ENCODE measurements at places on chromosomes 13 and 19.

DNA sequence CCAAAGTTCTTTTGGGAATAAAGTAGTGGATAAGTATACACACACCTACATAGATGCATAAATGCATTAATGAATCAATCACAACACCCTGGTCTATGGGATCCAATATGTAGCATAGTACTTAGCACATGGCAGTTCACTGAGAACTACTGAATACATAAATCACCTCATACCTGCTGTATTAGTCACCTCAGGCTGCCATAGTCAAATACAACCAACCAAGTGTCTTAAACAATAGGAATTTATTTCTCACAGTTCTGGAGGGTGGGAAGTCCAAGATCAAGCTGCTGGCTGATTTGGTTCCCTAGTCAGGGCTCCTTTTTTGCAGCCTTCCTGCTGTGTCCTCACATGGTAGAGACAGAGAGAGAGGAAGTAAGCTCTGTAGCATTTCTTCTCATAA is 228.2 kb downstream of the NHLRC3 start:
- DNase-seq = no peak

DNA sequence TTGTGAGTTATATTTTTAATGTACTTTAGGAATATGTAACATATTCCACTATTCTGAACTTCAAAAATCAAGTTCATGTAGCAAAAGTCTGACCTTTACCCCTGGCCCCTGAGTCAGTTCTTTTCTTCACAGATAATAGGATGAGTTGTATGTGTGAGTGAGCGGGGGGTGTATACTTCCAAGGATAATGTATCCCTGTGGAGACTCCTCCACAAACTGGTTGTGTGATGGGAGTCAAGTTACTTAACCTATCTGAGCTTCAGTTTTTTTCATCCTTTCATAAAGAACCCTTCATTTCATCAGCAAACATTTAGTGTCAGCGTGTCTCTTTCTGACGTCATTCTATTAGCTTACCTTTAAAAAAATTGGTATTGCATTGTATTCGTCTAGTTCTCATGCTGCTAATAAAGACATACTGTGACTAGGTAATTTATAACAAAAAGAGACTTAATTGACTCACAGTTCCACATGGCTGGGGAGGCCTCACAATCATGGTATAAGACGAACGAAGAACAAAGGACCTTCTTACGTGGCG is 288.1 kb upstream of the GPC6 start:
- DNase-seq = no peak

DNA sequence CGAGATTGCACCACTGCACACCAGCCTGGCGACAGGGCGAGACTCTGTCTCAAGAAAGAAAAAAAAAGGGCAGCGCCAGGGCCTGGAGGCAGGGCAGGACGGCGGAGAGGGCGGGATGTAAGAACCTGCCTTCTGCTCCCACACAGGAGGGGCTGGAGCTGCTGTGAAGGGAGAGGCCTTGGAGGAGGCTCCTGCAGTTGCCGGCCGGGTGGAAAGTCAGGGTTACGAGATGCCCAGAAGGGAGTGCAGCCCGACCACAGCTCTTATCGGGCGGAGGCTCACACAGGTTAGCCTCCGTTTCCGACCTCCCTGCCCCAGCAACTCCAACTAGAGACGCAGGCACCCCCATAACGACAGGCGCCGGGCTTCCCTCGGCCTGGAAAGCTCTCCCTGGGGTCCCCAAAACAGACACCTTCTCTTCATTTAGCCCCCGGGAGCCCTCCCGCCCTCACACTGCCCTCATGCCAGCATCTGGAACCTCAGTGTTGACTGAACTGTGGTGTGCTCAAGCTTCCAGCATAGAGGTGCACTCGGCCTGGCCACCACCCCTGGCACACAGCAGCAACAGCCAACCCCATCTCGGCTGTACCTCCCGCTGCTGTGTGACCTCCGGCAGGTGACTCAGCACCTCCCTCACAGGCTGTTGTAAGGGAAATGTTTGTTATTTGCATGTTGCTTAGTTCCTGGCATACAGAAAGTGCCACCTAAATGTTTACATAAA is 1.4 kb downstream of the PLPP2 start:
- DNase-seq = peak; percentile 66

DNA sequence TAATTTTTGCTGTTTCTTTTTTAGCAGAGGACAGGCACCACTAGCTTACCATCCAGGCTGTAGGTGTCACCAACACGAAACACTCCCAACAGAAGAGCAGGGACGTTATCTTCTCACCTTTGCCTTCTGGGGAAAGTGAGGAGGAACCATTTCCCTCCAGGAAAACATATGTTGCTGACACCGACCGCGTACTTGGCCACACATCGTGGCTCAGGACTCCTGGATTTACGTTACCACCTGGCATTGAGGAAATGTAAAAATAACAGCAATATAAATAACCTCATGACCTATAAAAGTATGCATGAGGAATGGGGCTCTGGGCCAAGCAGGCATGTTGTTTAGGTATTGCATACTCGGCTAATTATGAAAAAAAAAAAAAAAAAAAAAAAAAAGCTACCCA is 525.1 kb downstream of the MYO16 start:
- no peak for DNase-seq

GRCh38 chr19:18239303-18239702 is 13.1 kb upstream of the PDE4C start:
- DNase-seq = no peak

DNA sequence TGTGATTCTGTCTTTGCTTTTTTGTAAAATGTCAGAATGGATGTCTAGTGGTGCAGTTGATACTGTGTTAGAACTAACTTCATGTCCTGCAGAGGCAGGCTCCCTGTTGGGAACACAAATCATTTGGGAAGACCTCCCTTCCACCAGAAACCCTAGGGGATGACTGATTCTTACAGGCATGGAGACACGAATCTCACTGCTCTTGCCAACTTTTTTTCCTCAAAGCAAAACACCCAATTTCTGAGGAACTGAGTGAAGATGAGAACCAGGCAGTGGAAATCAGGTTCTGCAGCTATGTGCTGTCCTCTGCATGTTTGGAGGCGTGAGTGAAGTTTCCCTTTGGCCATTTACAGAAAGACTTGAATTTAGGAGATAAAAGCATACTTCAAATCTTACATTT is 87.5 kb upstream of the CSNK1A1L start:
- DNase-seq = no peak

DNA sequence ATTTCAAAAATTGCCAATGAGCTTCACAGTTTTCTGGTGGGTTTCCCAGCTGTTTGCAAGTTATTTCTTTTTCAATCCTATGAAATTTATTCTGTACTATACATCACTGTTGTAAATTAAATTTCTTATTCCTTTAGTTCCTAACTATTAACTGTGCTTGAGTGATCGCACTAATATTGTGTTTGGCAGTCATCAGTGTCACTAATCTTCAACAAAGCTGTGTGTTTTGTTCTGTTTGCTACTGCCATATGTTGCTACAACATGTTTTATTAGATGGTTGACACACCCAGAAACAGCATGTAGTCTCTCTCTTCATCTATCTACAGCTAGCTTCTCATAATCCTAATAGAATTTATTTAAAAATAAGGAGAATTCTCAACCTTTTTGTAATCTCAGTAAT is 453.6 kb upstream of the PRR20A start:
- no peak for DNase-seq

DNA sequence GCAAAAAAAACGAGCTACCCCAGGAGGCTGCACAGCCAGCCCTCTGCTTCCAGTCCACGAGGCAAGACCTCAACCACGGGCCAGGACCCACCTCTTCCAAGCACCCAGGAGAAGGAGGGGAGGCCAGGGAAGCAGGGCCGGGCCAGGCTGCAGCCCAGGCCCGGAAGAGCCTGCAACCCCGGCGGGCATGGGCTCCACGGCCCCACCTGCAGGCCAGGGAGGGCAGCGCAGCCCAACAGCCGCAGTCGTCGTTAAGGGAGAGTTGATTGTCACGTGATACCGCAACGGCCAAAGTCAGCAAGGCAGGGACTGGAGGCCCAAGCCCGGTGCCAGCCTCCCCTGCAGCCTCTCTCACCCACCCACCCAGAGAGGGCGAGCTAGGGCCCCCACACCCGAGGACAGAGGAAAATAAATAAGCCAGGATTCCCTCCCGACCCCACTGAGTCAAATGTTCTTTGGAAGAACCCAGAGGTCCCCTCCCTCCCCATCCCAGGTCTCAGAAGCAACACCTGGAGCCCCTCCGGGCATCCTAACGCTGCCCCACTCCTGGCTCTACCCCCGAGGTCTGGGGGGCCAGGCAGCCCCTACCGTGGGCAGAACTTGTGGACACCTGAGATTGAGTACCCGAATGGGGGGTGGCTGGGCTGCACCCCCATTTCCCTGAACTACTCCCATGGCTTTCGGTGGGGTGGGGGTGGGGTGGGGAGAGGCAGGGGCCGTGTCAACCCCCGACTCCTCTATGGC is 5.2 kb upstream of the REXO1 start:
- DNase-seq = peak; percentile 96

- DNase-seq = peak; percentile 67
These were observed 2.5 kb downstream of the ITM2B start for GRCh38 chr13:48235341-48236135.

GRCh38 chr13:67229481-67230403 is at the start of gene PCDH9:
TSS of gene PCDH9 (minus strand) at chr13:67230336. CDS start at chr13:67228440, 1,896 bp downstream.
- no peak for DNase-seq

DNA sequence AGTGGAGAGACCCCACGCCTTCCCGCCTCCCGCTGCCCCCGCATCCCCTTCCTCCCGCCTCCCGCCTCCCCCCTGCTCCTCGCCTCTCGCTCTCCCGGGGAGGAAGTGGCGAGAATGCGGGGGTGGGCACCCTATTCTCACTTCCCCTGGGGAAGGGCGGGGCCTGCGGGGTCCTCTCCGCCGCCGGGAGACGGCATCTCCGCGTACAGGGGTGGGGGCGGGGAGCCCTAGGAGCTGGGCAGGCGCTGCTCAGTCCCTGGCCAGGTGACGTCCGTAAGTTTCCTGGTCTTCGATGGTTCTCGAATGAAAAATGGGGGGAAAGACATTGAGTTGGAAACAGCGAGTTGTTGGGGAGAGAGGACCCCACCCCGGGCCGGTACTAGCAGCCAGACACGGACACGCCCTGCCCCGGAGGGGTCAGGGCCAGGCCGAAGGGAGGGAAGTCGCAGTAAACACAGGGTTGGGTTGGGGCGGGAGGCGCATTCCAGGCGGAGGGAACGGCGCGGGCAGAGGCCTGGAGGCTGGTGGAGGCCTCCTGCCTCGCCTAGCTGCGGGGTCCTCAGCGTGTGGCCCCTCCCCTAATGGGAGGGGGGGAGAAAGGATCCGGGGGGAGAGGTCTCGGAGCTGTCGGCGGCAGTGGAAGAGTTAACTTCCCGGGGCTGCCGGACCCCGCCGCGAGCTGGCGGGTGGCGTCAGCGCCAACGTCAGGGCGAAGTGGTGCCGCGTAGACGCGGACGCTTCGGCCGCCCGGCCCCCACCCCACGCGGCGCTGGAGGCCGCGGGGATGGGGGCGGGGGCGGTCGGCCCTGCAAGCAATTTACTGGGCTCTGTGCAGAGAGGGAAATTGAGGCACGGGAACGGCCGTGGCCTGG is 10.4 kb upstream of the JUND start:
- peak; percentile 95 for DNase-seq

DNA sequence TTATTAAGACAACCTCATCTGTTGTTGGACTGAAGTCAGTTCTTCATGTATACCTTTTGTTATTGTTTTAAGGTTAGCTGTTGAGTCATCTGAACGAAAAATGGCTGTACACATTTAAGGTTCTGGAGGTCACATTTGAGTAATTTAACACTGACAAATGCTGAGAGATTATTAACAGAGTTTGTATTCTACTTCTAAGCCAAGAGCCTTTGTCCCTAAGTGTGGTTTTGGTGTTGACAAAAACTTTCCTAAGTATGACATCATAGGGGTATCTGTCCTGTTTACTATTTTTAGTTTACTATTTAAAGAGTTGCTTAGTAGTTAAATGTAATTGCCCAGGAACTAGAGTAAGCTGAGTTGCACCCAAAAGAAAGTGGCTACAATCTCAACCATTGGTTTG is 71.9 kb downstream of the CDK8 start:
- DNase-seq = no peak

- DNase-seq = no peak
These were observed 2.3 kb downstream of the A1BG start for GRCh38 chr19:58350871-58351557.

- DNase-seq = no peak
These were observed 57.6 kb downstream of the MICU2 start for GRCh38 chr13:21546372-21546771.

GRCh38 chr13:26050568-26051230 is 1.1 kb downstream of the SHISA2 start:
- DNase-seq = peak; percentile 40

DNA sequence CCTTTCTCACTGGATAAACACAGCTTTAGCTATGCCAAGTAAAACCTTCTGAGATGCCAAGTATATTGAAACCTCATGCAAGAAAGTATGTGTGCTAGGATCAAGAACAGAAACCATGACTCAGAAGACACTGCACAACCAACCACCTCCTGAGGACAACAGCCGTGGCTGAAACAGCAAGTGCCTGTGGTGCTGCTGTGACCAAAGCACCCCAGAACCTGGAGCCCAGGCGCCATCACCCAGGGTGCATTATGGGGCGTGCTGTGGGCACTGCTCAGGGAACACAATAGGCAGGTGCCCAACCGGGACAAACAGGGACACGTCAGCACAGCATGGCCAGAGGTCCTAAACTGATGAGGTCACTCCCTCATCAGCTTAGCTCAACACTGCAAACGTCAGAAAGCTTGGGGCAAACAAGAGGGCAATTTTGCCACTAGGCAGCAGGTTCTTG is 101.3 kb upstream of the SLC15A1 start:
- DNase-seq = peak; percentile 23

DNA sequence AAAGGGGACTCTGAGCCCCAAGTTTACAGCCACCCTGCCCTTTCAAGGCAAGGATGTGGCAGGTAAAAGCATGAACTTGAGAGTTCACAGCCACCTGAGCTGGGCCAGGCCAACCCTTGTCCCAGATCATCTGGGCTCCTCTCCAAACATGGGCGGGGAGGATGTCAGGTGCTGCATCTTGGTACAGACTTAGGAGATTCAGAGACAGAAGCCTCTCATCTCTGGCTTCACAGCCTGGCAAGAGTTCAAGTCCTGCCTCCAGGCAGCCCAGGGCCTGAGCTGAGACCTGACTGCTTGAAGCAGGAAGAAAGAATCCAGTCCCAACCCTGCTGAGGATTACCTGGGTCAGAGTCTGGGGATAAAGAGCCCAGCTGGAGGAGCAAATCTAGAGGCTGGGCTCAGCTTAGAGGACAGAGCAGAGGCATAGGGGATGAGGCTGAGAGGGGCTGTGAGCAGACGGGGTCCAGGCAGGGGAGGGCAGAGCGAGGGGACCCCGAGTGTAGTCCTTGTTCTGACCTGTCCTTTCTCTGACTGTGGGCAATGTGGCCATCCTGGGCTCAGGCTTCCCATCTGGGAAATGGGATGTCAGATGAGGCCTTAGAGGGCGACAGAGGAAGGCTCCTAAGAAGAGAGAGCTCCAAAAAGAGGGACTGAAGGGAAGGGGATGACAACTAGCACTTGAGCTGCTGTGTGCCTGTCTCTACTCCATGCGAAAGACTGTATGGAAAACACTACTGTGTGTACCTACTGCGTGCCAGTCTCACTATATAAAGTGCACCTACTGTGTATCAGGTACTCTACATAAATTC is 6.6 kb upstream of the OR10H5 start:
- DNase-seq = no peak
